ENCODE measurements at places on chromosomes 2 and 18. TPM values are rescaled to one million over a fixed set of nuclear protein-coding genes. Genes with fewer than 3 reads are reported as not detected.

DNA sequence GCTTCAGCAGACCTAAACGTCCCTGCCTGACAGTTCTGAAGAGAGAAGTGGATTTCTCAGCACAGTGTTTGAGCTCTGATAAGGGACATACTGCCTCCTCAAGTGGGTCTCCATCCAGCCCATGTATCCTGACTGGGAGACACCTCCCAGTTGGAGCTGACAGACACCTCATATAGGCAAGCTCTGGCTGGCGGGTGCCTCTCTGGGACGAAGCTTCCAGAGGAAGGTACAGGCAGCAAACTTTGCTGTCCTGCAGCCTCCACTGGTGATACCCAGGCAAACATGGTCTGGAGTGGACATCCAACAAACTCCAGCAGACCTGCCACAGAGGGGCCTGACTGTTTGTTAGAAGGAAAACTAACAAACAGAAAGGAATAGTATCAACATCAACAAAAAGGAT lies 728.4 kb downstream of the MBD2 start:
- H3K27me3 ChIP-seq, result no peaks in the 10 kb centered on the region
- no peak overlapping the region for H3K4me3 ChIP-seq
- no peaks in the 10 kb centered on the region for H3K4me1 ChIP-seq
- H3K27ac ChIP-seq, result no peak overlapping the region
- no peak for DNase-seq

- no peak for DNase-seq
- H3K4me3 ChIP-seq, result no peak overlapping the region
- H3K36me3 ChIP-seq, result no peaks in the 10 kb centered on the region
- H3K4me1 ChIP-seq, result no peaks in the 10 kb centered on the region
- no peaks in the 10 kb centered on the region for H3K27me3 ChIP-seq
Observed at GRCh38 chr2:159265171-159265576, 21.3 kb downstream of the WDSUB1 start.

DNA sequence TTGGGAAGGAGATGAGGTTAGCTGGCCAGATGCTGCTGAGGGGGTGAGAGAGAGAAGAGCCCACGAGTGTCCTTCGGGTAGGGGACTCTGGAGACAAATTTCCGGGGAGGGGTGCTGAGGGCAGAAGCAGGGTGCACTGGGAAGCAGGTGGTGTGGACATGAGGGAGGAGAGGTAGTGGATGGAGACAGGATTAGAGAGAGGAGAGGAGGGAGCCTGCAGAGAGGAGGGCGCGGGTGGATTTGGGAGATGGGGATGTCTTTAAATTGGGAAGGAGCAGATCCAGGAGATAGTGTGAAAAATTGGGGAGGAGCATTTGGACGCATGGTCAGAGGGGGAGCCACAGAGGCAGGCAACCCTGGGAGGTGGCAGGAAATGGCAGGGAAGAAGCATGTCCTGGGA lies 154.7 kb downstream of the DYSF start:
- DNase-seq, result peak; percentile 6
- peaks cover 10% of the 10 kb centered on the region for H3K4me1 ChIP-seq
- H3K27me3 ChIP-seq, result no peaks in the 10 kb centered on the region
- no peak overlapping the region for H3K4me3 ChIP-seq
- no peak overlapping the region for H3K27ac ChIP-seq

GRCh38 chr2:134296301-134296700 lies 42.4 kb downstream of the MGAT5 start:
- no peak for DNase-seq
- H3K36me3 ChIP-seq, result no peaks in the 10 kb centered on the region
- no peak overlapping the region for H3K27ac ChIP-seq
- no peaks in the 10 kb centered on the region for H3K4me1 ChIP-seq

GRCh38 chr2:10919771-10920621 lies 8.3 kb downstream of the KCNF1 start:
- H3K4me1 ChIP-seq, result no peaks in the 10 kb centered on the region
- no peaks in the 10 kb centered on the region for H3K36me3 ChIP-seq
- H3K27me3 ChIP-seq, result no peaks in the 10 kb centered on the region
- H3K4me3 ChIP-seq, result no peak overlapping the region
- no peak for DNase-seq

DNA sequence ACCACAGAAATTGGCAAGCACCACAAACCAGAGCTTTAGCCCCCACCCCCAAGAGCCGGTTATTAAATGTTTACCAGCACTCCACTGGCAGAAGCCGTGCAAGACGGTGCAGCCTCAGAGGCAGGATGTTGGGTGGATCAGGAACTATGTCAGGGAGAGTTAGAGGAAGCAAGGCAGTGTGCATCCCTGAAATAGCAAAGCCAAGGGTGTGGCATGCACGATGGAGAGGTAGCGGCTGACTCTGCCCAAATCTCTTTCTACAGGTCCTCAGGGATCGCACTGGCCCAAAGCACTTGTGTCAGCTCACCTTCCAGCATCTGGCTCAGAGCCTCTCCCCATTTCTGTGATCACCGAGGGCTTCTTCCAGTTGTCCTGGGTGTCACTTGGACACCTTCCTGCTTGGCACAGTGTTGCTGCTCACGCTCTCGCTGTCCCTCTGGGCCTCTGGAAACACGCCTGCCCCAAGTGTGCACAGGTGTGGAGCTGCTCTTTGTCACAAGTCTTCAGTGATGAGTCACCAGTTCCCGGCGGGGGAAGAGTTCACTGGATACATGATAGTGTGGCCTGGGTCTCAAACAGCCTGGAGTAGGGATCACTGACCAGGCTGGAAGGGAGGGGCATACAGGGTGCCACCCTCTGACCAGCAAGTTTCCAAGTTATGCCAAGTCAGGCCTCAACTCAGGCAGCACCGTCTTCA lies 17.3 kb upstream of the B3GNT7 start:
- no peaks in the 10 kb centered on the region for H3K36me3 ChIP-seq
- no peak for DNase-seq
- no peak overlapping the region for H3K27ac ChIP-seq
- no peak overlapping the region for H3K4me3 ChIP-seq
- H3K4me1 ChIP-seq, result no peaks in the 10 kb centered on the region

GRCh38 chr2:185221-185620 lies 78.6 kb downstream of the SH3YL1 start:
- no peak overlapping the region for H3K27ac ChIP-seq
- DNase-seq, result no peak
- no peaks in the 10 kb centered on the region for H3K4me1 ChIP-seq
- H3K27me3 ChIP-seq, result no peaks in the 10 kb centered on the region
- H3K36me3 ChIP-seq, result no peaks in the 10 kb centered on the region

DNA sequence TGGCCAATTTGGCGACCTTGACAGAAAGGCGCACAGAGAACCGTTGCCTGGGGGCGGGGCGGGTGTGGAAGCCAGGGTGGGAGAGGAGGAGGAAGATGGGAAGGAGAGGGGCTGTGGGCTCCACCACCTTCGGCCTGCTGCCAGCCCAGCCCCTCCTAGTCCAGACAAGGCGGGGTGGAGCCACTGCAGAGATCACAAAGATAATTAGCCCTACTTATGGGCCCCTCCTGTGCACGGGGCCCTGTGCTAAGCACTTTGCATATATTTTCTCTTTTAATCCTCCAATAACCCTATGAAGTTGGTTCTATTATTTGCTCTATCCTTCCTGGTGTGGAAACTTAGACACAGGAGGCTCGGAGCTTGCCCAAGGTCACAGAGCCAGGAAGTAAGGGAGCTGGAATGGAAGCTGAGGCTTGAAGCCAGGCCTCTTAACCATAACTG lies 13.7 kb upstream of the ECEL1 start:
- H3K36me3 ChIP-seq, result no peaks in the 10 kb centered on the region
- peaks cover 9% of the 10 kb centered on the region for H3K27me3 ChIP-seq
- DNase-seq, result no peak
- no peak overlapping the region for H3K27ac ChIP-seq
- H3K4me3 ChIP-seq, result no peak overlapping the region
- H3K4me1 ChIP-seq, result no peaks in the 10 kb centered on the region

DNA sequence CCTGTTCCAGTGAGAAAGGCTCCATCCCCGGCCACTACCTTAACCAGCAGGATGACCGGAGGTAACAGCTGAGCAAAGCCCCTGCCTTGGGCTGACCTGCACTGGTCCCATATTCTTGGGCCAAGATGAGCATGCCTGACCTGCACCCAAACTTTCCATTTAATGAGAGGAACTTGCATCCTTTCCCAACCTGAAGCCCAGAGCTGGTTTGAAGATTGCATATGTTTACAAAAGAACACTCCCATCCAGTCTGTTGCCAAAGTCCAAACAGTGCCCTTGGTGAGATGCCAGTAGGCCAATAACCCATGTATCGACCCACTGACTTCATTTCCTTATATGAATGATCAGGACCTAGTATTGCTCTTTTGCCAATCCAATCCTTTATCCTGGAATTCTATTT lies 5.5 kb upstream of the NPAS2 start:
- peaks cover 34% of the 10 kb centered on the region for H3K4me1 ChIP-seq
- H3K36me3 ChIP-seq, result no peaks in the 10 kb centered on the region
- H3K27me3 ChIP-seq, result no peaks in the 10 kb centered on the region
- H3K27ac ChIP-seq, result no peak overlapping the region

- DNase-seq, result no peak
- no peaks in the 10 kb centered on the region for H3K4me1 ChIP-seq
- no peak overlapping the region for H3K4me3 ChIP-seq
- no peak overlapping the region for H3K27ac ChIP-seq
- H3K36me3 ChIP-seq, result no peaks in the 10 kb centered on the region
Observed at GRCh38 chr2:100011272-100011731, 131.1 kb downstream of the AFF3 start.

DNA sequence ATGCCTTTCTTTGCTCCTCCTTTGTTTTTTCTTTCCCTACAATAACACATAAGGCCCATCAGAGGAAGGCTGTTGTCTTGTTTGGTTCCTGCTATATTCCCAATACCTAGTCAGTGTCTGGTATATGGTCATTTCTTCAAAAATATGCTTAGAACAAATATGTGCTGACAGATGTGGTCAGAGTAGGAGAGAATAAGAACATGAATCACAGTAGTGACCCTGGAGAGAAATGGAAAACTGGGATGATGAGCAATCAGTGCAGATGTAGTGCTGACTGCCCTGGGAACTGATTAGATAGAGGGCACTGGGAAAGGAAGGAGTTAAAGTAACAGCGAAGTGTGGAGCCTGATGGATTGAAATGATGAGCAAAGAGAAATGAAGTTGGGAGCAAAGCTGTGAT lies 189.4 kb upstream of the LHCGR start:
- H3K27me3 ChIP-seq, result no peaks in the 10 kb centered on the region
- DNase-seq, result no peak
- no peaks in the 10 kb centered on the region for H3K4me1 ChIP-seq
- H3K4me3 ChIP-seq, result no peak overlapping the region
- H3K36me3 ChIP-seq, result no peaks in the 10 kb centered on the region

- no peak for DNase-seq
- peaks cover 10% of the 10 kb centered on the region for H3K4me1 ChIP-seq
- H3K4me3 ChIP-seq, result no peak overlapping the region
Observed at GRCh38 chr2:201952187-201952586, 81.5 kb upstream of the FZD7 start.

DNA sequence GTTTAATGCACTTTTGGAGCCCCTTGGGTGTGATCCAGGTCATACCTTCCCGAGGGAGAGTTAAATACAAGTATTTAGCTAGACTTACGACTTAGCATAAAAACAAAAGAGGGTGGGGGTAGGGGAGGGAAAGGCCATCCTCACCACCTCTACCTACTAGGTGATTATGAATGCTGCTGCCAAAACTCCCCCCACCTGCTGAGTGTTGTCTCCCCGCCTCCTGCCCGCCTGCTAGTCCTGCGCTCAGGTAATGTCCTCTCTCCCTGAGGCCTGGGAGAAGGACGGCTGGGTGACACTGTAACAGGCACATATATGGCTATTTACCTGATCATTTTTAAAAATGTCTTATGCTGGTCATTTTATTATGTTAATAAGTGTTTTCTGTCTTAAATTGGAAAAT lies 3.0 kb upstream of the NCKAP5 start:
- H3K27ac ChIP-seq, result no peak overlapping the region
- DNase-seq, result no peak
- H3K27me3 ChIP-seq, result no peaks in the 10 kb centered on the region
- H3K4me1 ChIP-seq, result no peaks in the 10 kb centered on the region
- H3K4me3 ChIP-seq, result no peak overlapping the region

DNA sequence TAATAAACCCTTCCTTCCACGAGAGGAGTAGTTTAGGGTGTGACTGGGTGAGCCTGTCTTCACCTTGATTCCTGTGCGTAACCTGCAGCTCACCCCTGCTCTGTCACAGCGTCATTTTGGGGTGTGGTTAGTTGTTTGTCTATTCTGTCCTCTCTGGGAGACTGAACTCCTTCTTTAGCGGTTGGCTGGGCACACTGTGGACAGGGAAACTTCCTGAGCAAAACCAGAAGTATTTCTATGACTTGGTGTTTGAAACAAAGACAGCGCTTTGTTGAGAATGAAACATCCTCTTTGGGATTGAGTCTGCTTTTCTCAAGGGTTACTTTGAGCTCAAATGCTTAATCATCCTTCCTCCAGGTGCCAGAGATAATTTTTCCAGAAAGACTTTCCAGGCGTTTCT lies 270.7 kb downstream of the HRH4 start:
- H3K27me3 ChIP-seq, result no peaks in the 10 kb centered on the region
- no peak overlapping the region for H3K4me3 ChIP-seq
- DNase-seq, result no peak

- H3K4me1 ChIP-seq, result no peaks in the 10 kb centered on the region
- no peaks in the 10 kb centered on the region for H3K27me3 ChIP-seq
- H3K27ac ChIP-seq, result no peak overlapping the region
- H3K36me3 ChIP-seq, result no peaks in the 10 kb centered on the region
- no peak for DNase-seq
- no peak overlapping the region for H3K4me3 ChIP-seq
Observed at GRCh38 chr18:61764381-61764780, 128.4 kb downstream of the RNF152 start.

DNA sequence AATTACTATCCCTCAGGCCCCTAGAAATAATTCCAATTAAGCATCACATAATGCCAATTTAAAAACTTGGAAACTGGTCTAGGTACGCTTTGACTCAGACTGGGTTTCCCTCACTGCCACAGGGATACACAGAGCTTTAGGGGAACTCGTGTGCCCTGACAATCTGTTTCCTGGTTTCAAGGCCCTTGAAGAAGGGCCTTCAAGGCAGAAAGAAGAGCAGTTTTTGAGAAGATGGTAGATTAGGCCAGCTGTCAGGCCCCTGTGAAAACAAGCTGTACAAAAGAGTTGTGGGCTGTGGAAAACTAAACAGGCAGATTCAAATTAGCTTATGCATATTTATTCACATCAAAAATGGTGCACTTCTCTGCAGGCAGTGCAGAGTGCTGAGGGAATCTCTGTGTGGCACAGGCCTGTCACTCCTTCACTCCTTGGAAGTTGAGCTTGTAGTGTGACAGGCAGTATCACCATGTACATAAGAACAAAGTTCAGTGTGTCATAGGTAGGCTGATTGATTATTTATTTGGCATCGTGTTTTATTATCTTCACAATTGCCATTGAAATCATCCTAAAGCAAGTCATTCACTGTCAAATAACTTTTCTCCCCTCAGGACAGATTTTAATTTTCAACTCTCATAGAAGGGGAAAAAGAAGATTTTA lies 614.4 kb upstream of the GYPC start:
- H3K27me3 ChIP-seq, result no peaks in the 10 kb centered on the region
- no peak for DNase-seq
- H3K4me1 ChIP-seq, result no peaks in the 10 kb centered on the region
- no peak overlapping the region for H3K4me3 ChIP-seq
- no peak overlapping the region for H3K27ac ChIP-seq

Gene C2orf92
- not detected for total RNA-seq

Gene TMEM150A
- 44.4 TPM for total RNA-seq

Gene L3MBTL4
- 0.40 TPM for total RNA-seq

Gene MYO5B
- total RNA-seq, result 0.60 TPM

Gene SUCLG1
- total RNA-seq, result 132 TPM

Gene TGFA
- 0.18 TPM for total RNA-seq

Gene CIDEA
- not detected for total RNA-seq

Gene CYP27C1
- total RNA-seq, result not detected

Gene PRSS56
- 1.0 TPM for total RNA-seq

Gene CDK15
- total RNA-seq, result not detected

Gene MAP3K19
- total RNA-seq, result not detected

Measured in gastrocnemius medialis (tissue), 4 donors.